Activated CD8-positive, alpha-beta T cell treated with anti-CD3 and anti-CD28 coated beads, Interleukin-2, amount 10 ng/mL, durations not matched to agents 7 days and 5 days (primary cell): ENCODE measurements at places on chromosomes 1 and 21.

- DNase-seq: no peak
Measured at GRCh38 chr1:46466477-46467182, 23.0 kb upstream of the DMBX1 start.

DNA sequence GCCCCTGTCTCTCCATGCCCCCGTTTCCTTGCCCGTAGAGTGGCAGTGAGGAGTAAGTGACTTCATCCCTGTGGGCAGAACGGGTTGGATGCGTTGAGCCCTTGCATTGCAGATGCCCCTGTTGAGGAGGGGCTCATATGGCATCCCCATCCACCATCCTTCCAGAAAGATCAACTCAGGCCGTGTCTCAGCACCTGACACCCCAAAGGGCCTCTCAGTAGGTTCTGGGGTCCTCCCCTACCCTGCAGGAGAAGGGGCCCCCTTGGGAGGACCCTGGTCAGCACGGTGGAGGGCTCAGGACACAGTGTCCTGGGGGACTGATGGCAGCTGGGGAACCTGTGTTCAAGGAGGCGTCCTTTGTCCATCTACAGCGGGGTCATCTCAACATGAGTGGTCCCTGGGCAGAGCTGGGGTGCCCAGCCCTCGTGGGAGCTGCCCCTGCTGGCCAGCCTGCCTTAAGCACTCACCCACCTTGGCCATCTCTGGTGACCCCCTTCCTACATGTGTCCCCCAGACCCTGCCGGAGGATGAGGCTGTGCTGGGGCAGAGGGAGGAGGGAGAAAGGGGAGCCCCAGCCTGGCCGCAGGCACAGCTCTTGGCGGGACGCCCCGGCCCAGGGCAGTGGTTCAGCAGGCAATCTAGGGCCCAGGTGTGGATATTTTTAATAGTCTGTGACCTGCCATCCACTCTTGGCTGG is 48.2 kb upstream of the ACTRT2 start:
- no peak for DNase-seq

DNA sequence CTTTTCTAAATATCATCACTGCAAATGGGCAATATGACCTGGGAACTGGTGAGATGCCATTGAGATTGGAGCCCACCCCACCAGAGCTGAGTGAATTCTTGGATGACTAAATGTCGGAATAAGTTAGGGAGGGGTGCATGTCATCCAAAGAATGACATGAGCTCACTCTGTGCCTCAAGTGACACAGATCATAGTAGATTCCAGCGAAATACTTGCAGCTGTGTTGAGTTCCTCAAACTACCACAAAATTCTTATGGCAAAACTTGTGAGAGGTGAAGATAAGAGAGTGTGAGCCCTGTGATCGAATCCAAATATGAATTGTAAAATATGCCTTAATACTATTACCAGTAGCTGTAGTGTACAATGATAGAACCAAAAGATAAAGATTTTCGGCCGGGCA is 2.3 kb upstream of the TCP10L start:
- DNase-seq: no peak

DNA sequence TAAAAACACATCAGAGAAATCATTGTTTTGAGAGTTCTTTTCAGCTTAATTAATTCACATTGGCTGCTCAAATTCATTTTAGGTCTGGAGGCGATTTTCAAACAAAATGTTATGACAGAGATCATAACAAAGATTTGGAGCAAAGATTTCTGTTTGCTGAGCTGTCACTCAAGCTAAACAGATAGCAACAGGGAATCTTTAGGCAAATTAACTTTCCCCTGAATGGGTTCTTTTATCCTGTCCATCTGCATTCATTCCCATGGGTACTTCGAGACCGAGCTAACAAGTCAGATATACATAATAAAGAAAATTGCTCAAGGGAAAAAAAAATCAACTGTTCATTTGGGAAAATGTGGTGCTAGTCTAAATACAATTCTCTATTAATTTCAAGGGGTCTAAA is 30.2 kb upstream of the CA6 start:
- DNase-seq: no peak

- no peak for DNase-seq
Measured at GRCh38 chr1:56363007-56363770, 216.2 kb downstream of the PLPP3 start.

DNA sequence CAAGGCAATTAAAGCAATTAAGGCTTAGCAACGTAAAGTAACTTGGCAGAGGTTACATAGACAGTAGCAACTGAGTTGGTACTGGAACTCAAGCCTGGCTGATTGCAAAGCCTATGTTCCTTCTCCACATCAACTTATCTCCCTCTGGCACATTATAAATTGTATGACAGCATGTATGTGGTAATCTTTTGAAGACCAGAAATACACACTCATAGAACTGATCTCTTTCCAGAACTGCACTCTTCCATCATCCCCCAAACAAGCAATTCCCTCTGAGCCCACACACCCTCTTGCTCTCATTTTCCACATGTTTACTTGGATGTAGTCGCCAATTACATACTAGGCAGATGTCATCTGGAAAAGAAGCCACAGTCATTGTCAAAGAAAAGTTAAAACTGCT is 502.2 kb downstream of the PLPP3 start:
- no peak for DNase-seq

GRCh38 chr1:207698822-207699483 is 52.9 kb upstream of the CD46 start:
- peak; percentile 55 for DNase-seq

DNA sequence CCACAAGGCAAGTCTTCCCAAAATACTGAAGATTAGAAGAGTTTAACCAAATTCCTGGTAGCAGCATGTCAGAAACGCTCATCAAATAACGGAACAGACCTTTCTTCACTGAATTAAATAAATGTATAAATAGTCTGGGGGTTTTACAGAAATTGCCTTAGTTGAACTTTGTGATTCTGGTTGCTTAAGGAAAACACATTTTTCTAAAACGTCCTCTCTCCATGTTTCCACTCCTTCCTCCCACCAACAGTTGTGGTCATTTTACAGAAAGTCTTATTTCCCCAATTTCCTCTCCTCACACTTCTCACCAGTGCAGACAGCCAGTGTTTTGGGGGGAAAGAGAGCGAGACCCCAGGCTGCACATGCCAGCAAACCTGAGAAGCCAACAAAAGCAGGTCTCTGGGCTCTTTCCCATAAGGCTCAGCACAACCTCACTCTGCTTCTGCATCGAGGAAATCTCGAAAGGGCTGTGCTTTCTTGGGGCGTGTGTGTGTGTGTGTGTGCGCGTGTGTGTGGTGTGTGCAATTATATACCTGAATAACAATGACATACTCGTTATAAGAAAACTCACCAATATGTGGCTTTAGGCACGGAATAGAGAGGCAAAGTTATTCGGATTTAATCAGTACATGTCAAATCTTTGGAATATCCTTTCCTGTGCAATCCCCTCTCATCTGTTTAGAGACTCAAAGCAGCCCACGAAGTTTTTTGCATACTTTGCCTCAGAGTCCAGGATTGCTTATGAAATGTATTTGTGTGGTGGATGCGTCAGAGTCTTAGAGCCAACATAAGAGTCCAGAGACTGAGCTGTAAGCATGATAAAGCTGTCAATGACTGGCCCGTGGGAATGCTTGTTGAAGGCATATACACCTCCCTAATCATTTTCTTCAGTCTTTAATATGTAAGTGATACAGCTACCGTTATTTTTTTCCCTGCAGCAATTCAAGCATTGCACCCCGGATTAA is 2.0 kb downstream of the KCNJ15 start:
- no peak for DNase-seq

- no peak for DNase-seq
Measured at GRCh38 chr1:160789051-160789701, 6.8 kb upstream of the LY9 start.

- no peak for DNase-seq
Measured at GRCh38 chr1:160164121-160164520, 12.7 kb downstream of the ATP1A4 start.

DNA sequence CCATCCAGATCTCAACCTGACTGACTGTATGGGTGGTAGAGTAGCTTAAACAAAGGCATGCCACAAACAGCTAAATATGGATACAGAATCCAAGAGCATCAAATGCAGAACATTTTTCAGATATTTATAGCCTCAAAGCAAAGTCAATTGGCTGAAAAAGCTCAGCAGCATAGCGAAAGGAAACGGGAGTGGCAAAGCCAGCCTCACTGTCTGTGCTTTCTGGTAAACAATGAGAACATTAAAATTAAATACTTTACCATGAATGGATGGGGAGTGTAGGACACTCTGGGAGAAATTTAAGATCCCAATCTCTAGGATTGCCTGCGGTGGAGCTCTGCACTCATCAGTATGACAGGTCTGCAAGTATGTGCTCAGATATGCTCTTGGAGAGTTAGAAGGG is 4.4 kb downstream of the RASAL2 start:
- DNase-seq: no peak

GRCh38 chr1:50605186-50605875 is 182.1 kb upstream of the DMRTA2 start:
- peak; percentile 36 for DNase-seq

DNA sequence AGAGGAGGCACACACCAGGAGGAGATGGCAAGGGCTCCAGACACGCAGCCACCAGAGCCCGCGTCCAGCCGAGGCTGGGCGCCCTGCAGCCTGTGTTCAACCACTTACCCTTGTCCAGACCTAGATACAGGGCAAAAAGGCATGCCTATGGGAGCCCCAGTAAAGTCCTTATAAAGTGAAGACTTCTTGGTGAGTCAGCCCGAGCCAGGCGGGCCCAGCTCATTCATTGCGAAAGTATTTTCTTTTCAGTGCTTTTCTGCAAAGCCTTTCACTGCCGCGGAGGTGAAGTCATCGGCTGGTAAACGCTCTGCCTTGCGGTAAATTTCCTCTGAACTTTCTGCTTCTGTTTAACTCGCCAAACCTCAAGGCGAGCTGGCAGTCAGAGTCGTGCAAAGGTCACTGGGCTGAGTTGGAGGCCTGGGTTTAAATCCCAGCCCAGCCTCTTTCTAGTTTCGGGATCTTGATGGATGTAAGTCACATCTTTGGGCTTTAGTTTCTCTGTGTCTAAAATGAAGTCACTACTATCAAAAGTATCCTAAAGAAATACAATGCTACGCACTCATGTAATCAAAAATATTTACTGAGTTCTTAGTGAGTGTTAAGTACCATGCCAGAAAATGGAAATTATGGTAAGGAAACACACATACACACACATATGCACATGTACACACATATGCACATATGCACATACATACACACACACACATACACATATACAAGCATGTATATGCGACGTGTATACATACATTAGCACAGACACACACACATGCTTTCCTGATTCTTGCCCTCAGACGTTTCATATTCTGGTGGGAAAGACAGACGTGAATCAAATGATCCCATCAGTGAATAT is 54.7 kb upstream of the IFFO2 start:
- peak; percentile 87 for DNase-seq

- DNase-seq: no peak
Measured at GRCh38 chr1:188689542-188689941, 1788.1 kb downstream of the BRINP3 start.

DNA sequence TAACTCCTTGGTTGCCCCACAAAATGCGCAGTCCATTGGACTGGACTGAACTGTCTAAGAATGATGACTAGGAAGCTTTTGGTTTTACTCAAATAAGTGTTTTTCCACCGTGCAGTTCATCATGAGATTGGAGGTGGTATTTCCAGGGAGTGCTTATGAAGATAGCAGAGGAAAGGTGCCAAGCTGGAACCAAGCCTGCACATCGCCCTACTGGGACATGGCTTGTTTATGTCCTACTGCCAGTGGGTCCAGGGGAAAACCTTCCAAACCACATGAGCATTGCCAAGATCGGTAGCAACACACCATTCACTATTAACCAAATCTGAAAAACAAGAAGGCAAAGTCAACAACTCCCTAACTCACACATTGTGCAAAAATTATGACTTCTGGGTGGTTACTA is 54.7 kb upstream of the DSCAM start:
- DNase-seq: no peak

- DNase-seq: no peak
Measured at GRCh38 chr1:116791727-116792126, 37.5 kb downstream of the CD2 start.

- DNase-seq: no peak
Measured at GRCh38 chr1:113138778-113139177, 65.8 kb downstream of the LRIG2 start.

DNA sequence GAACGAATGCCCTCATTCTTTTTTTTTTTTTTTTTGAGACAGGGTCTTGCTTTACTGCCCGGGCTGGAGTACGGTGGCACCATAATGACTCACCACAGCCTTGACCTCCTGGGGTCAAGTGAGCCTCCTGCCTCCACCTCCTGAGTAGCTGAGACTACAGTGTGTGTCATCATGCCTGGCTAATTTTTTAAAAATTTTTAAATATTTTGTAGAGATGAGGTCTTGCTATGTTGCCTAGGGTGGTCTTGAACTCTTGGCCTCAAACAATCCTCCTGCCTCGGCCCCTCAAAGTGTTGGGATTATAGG is 69.4 kb downstream of the ALG14 start:
- DNase-seq: no peak

- DNase-seq: no peak
Measured at GRCh38 chr1:212650228-212650627, 41.7 kb downstream of the ATF3 start.
